ENCODE measurements at places on chromosomes 13 and 19.

DNA sequence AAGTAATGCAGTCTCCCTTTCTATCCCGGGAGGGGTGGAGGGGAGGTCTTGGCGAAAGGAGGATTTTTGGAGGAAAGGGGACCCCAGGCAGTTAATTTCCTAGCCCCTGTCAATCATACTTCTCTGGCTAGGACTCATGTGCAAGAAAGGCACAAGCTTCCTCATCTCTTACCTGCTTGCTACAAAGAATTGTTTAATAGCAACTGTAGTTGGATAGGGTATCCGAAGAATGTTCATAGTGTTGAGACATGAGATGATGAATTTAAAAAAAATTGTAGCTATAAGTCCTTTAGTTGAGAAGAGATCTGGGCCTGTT, 525 bp downstream of the BORA start:
- DNase-seq, result no peak

GRCh38 chr13:28047757-28048388, 52.5 kb downstream of the FLT3 start:
- DNase-seq, result no peak

GRCh38 chr19:44988896-44989556, 12.2 kb upstream of the RELB start:
- no peak for DNase-seq

GRCh38 chr19:6480848-6481415, 655 bp downstream of the DENND1C start:
- DNase-seq, result no peak

DNA sequence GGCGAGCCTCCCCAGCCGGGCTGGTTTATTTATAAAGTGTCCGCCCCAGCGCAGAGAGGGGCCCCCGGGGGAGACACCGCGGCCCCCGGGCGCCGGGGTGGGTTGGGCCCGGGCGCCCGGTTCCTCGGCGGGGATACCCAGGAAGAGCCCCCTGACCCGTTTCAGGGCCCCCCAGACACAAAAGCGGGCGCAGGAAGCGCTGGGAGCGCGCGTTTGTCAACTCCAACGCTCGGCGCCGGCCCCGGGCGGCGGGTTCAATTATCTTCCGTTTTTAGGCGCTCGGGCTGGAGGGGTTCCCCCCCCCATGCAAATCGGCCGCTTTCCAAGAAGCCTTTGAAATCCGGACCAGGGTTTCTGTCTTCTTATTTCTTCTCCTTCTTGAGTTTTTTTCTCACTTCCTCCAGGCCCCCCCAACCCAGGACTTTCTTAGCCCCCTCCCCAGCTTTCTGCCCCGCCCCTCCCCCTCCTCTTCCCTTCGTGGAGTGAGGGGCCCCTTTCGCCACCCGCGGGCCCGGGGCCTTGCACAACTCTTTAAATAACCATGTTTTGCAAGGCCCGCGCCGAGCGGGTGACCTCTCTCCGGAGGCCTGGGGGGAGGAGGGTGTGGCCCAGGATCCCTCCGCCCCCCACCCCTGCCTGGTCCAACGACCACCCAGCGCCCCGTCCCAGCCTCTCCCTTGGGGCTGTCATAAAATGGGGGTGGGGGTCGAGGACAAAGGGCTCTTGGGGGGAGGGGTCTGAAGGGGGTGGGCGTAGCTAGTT, 935 bp downstream of the ARID3A start:
- no peak for DNase-seq

- DNase-seq, result no peak
Observed at GRCh38 chr13:108363666-108364065, 94.1 kb downstream of the TNFSF13B start.

- DNase-seq, result no peak
Observed at GRCh38 chr19:4181053-4181508, 1.3 kb downstream of the SIRT6 start.

DNA sequence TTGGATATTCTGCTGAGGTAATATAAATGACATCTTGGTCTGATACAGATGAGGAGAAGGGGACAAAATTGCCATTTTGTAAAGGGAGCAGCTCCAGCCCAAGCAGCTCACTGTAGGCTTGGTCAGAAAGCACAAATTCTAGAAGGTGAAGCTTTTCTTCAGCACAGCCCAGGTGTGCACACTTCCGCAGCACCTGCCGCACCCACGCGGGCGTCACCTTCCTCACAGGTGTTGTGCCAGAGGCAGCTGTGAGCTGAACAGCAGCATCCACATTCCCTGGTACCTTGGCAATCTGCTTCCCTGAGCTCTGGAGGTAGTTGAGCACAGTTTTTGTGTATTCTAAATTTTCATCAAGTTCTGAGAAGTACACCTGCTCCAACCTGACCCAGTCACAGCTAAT, 79.0 kb downstream of the SACS start:
- no peak for DNase-seq

DNA sequence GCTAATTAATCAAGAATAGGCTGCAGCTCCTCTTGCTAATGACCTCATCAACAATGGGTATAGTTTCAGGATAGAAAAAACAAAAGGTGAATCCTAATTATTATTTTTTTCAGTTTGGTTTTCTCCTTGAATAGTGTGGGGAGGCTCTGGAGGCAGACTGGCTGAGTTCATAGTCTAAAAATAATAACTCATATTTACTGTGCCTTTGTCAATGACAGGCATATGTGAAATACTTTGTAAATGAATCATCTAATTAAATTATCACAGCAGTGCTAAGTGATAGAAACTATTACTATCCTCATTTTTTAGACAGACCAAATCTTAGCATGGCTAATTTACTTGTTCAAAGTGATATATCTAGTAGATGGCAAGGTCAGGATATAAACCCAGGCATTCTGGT, 1261.0 kb upstream of the SLC10A2 start:
- DNase-seq, result no peak

- DNase-seq, result no peak
Observed at GRCh38 chr19:34666200-34666957, 10.6 kb downstream of the SCGB2B2 start.

GRCh38 chr13:87122551-87122950, 548.6 kb upstream of the SLITRK5 start:
- no peak for DNase-seq

- no peak for DNase-seq
Observed at GRCh38 chr19:42028304-42029216, 34.5 kb upstream of the ATP1A3 start.

- no peak for DNase-seq
Observed at GRCh38 chr13:64438084-64438483, 2792.1 kb downstream of the PCDH9 start.

DNA sequence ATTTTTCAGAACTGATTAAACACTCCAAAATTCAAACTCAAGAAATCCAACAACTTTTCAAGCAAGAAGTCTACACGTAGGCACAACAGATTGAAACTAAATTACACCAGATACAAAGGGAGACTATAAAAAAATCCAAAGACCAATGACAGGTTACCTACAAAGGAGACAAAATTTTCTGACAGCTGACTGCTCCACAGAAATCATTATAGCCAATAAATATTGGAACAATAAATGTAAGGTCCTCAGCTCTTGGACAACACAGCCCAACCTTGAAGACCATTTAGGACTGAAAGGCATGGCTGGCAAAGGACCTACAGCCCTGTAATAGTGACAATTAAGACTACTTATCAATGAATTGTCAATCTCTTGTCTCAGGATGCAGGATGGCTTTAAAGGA, 15.9 kb downstream of the ZNF350 start:
- no peak for DNase-seq

GRCh38 chr13:93029536-93029935, 197.1 kb upstream of the GPC6 start:
- no peak for DNase-seq

- no peak for DNase-seq
Observed at GRCh38 chr13:48592688-48593049, 59.8 kb upstream of the RCBTB2 start.

DNA sequence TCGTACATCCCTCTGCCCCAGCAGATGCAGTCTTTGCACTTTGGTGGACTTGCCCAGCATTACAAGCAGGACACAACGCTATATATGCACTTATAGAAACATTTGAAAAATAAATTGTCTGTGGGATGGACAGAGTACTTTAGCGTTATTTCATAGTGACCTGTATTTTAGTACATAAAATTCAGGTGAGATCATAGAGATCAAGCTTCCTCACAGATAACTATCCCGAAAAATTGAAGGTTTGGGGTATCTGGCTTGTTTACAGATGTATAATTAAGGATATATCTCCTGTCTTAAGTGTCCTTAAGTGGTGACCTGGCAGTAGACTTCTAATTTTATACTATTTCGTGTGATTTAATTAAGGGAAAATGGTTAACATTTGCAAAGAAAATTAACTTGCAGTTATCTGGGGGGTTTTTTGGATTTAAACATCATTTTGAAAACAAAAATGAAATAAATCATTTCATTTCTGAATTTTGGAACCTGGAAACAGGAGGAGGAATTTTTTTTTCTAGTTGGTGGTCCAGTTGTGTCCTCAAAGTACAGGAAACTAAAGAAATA, 977 bp upstream of the MAB21L1 start:
- no peak for DNase-seq

DNA sequence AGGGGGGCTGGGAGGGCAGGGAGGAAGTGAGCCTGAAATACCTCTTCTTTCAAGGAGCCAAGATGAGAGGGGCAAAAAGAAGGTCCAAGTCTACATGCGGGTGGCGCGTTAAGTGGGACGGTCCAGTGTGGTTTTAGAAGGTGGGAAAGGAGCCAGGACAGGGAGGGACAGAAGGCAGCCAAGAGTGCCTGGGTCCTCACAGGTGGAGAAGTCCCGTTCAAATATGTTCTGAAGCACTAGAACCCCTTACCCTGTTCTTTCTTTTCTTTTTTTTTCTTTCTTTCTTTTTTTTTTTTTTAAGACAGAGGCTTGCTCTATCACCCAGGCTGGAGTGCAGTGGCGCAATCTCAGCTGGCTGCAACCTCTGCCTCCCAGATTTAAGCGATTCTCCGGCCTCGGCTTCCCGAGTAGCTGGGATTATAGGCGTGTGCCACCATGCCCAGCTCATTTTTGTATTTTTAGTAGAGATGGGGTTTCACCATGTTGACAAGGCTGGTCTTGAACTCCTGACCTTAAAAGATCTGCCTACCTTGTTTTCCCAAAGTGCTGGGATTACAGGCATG, 7.4 kb downstream of the CAMSAP3 start:
- no peak for DNase-seq

DNA sequence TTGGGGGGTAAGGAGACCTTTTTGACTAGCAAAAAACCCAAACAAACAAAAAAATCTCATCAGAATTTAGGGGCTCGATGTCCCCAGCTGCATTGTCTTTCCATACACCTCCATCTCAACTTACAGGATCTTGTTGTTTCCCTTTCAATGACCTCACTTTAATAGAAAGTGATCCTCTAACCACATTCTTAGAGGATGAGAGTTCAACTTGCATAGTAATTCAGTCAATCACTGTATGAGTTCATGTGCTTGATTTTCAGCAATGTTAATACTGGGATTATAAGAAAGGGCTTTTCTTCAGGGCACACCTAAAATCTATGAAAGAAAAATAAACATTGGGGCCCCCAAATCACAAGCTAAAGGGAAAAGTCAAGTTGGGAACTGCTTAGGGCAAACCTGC, 1512.0 kb downstream of the SLITRK1 start:
- DNase-seq, result no peak

GRCh38 chr19:48870048-48870447, 1.6 kb upstream of the PLEKHA4 start:
- no peak for DNase-seq

- no peak for DNase-seq
Observed at GRCh38 chr13:82717249-82717648, 1165.0 kb downstream of the SLITRK1 start.

DNA sequence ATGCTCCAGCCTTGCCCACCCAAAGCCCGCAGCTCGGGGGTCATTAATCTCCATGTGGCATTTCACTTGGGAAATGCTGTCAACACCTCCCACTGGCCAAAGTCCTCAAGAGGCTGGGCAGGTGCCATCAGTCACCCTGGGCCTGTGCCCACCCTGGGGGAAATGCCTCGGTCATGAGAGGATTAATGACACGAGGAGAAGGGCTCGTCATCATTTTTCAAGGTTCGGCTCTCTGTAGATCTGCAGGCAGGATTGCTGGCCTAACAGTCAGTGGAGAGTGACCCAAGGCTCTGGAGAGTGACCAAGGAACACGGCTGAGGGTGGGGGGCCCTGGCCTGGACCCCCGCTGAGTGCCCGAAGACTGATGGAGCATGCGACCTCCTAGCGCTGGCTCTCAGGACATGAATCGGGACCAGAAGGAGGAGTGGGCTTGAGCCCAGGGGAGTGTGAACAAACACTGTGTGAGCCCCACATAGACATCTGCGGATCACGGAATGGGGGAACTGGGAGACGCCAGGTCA, 15.2 kb upstream of the KCTD15 start:
- DNase-seq, result no peak

DNA sequence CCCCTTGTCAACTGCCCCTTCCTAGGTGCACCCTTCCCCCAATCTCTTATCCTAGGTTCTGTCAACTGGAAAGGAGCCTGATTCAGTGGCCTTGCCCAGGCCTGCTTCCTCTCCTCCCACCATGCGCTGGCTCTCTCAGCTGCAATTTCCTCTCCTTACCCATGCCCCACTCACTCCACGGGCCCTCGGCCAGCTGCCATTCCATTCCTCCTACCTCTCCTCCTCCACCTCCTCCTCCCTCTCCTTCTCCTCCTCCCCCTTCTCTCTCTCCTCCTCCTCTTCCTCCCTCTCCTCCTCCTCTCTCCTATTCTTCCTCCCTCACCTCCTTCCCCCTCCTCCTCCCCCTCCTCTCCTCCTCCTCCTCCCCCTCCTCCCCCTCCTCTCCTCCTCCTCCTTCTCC, 9.6 kb upstream of the TIMM44 start:
- no peak for DNase-seq
